ENCODE measurements at places on chromosomes 11 and 22. TPM values are rescaled to one million over a fixed set of nuclear protein-coding genes. Genes with fewer than 3 reads are reported as not detected.

KRTAP5-9 gene
- 0.72 TPM for total RNA-seq

DEFB131B gene
- total RNA-seq, result not detected

KCNC1 gene
- total RNA-seq, result 5.1 TPM

B3GAT1 gene
- 2.4 TPM for total RNA-seq

POU2AF2 gene
- total RNA-seq, result not detected

DLG2 gene
- total RNA-seq, result 25.3 TPM

NRIP3 gene
- total RNA-seq, result 10.6 TPM

ARHGAP42 gene
- 18.5 TPM for total RNA-seq

SCO2 gene
- not detected for total RNA-seq

POTEH gene
- total RNA-seq, result not detected

NPTXR gene
- 3.9 TPM for total RNA-seq

DNA sequence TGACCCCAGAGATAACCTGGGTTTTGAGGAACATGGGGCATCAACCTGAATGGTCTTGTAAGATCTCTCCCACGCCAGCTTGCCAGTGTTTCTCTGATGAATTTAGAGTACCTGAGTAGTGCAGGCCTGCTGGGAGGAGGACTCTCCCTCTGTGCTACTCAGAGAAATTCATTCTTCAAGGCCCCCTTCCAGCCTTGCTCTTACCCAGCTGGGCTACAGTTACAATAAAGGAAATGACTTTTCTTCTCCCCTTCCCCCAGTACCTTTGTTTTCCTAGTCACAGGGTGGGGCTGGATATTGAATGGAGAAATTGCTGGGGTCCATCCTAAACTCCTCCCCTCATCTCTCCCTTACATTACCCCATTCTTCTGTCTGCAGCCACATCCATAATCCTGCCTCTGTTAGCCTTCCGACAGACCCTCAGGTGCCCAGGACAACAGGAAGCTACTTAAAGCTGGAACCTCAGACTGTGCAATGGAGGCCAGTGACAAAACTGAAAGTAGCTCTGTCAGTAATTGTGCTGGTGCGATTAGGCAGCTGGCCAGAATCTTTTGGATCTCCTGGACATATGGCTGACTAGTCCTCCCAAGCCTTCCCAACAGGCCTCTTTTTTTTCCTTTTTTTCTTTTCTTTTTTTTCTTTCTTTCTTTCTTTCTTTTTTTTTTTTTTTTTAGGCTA, 17.4 kb downstream of the LIMK2 start:
- DNase-seq, result no peak

DNA sequence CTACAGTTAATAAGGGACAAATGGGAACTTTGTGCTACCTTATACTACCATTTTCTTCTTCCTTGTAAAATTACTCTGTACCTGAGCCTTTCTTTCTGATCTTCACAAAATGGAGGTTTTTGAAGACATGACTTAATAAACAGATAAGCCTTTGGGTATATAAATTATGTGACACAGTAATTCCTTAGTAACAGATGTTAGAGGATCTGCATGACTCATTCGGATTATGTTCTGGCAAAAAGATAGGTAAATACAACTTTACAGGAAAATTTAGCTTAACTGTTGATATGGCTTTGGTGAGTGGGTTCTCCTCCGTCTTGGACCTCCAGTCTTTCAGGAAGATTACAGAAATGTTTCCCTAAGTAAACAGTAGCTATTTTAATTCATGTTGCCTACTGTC, 61.8 kb downstream of the BID start:
- peak; percentile 54 for DNase-seq

DNA sequence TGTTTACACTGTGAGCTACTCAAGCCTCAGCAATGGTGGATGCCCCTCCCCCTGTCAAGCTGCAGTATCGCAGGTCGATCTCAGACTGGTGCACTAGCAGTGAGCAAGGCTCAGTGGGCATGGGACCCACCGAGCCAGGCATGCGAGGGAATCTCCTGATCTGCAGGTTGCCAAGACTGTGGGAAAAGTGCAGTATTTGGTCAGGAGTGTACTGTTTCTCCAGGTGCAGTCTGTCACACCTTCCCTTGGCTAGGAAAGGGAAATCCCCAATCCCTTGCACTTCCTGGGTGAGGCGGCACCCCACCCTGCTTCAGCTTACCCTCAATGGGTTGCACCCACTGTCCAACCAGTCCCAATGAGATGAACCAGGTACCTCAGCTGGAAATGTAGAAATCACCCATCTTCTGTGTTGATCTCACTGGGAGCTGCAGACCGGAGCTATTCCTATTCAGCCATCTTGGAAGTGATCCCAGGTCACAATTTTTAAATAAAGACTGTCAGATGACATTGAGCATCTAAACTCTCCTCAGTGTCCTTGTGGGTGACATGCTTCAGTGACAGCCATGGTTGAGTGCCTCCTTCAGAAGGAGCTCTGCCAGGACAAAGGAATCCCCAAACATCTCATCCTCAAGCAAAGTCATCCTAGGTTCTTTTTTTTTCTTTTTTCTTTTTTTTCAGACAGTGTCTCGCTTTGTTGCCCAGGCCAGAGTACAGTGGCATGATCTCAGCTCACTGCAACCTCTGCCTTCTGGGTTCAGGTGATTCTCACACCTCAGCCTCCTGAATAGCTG, 10.8 kb downstream of the SLC22A24 start:
- DNase-seq, result no peak

GRCh38 chr11:62433904-62434276, 15.1 kb downstream of the SCGB1A1 start:
- DNase-seq, result no peak

DNA sequence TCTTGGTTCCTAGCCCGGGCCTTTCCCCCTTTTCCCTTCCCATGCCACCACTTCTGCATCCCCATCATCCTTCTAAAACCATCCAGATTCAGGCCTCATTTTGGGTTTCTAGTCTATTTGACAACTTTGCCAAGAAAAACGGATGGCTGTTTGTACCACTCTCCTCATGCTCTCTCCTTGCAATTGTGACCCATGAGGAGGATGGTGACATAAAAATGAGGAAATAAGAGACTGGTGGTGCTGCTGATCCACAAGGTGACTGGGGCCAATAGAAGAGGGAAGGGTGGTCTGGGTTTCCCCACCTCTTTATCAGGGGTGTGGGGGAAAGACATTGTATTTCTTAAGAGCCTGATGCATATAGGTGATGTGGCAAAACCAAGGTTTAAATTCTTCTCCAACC, 1.0 kb downstream of the MS4A4A start:
- no peak for DNase-seq

DNA sequence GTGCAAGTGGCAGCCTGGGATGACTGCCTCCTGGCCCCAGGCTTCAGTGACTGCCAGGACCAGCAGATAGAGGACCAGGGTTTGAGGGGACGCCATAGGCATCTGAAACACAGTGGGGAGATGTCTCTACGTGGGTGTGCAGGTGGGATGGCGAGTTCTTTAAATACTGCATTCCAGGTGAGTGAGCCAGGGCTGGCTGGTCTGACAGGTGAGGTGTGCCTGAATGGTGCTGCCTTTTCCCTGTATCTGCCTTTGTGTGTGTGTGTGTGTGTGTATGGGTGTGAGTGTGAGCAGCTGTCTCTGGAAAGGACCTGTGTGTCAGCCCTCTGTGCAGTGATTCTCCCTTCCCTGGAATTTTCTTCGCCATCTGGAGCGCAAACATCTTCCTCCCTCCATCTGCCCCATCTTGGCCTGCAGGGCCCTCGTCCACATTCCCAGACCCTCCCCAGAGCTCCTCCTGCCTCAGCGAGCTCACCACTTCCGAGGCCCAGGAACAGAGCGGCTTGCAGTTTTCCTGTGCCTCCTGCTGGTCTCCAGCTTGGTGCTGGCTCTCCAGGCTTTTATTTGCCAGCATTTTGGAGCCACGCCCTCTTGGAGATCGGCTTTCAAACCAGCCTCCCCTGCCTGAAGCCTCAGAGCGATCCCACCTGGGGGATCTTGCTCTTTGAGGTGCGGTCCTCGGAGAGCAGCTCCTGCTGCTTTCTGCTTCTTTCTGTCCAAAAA, at the start of gene GPHA2:
TSS of gene GPHA2 (minus strand) at position 535 of the 723 bp plus-strand sequence. CDS start at position 102, 433 bp downstream.
- peak; percentile 35 for DNase-seq

DNA sequence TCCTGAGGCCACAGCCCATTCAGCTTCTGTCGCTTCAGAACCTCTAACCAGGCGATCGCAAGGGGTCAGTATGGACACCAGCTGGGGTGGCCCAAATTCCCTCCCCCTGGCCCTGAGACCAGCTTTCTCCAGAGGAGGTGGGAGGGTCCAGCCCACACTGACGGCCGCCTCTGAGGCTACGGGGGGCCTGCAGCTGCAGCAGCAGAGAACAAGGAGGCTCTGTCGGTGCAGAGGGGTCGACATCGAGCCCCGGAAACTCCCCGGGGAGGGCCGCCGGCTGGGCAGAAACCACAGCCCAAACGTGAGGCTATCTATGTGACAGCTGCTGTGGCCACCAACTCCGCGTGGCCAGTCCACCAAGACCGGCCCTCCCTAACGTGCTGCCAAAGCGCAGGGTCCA, 40.8 kb downstream of the ELFN2 start:
- no peak for DNase-seq

GRCh38 chr11:125978778-125979407, 33.0 kb downstream of the VSIG10L2 start:
- no peak for DNase-seq

- DNase-seq, result no peak
These were observed 8.3 kb upstream of the MIEF1 start for GRCh38 chr22:39493759-39494158.

DNA sequence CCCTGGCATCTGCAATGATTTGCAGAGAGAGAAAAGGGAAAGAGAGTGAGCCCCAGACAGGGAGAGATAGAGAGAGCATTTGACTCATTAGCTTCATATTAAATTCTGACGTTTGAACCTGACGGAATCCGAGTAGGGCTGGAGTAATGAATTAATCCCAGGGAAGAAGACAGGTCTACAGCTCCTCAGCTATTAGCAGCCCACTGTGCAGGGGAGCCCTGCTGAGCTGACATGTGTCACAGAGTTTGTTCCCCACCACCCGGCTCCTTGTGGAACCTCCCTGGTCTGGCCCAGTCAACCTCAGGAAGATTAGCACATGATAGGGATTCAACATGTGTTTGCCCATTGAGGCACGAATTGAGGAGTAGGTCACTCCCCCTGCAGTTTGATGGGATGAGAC, 404.0 kb downstream of the BUD13 start:
- DNase-seq, result no peak

GRCh38 chr11:75491465-75491864, 34.3 kb downstream of the GDPD5 start:
- no peak for DNase-seq

Data from umbilical cord (tissue), 2 donors.